ENCODE measurements at places on chromosomes 2 and 18.

DNA sequence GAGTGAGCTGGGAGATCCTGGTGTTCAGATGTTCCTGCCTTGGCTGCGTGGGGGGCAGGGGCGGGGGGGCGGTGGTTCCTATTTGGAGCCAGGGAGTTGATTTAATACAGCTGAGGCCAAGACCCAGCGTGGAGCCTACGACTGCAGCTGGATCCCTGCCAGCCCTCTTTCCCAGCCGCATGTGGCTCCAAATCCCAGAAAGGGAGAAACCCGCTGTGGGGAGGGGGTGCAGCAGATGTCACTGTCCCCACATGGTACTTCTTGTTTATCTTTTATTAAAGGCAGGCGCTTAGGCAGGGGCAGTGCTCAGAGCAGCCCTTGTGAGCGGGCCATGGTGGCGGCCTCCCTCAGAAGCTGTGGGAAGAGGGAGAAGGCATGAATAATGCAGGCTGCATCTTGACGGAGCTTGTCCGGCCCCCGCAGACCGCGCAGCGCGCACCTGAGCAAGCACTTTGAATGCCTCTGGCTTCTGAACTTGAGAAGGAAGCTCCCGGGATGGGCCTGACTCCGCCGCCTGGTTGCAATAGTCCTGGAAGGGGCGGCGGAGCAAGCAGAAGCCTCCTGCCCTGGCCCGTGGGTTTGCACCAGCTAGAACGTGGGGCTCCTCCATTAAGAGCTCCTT is 112.1 kb downstream of the GLI2 start:
- no peak for ATAC-seq

DNA sequence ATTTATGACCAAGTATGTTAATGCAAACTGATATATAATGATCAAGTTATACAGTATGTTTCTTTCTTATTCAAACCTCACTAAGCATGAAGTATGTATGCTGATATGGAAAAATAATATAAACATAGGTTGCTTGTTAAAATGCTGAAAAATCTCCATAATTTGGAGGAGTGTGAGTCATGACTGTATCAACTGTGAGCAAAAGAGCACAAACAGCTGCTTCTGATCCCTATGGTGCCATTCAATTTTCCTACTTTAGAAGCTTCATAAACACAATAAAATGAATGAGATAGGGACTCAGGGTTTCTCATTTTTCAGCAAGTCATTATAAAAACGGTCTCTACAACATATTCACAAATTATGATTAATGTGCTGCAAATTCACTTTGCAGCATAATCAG is 129.9 kb upstream of the TFPI start:
- ATAC-seq = no peak

DNA sequence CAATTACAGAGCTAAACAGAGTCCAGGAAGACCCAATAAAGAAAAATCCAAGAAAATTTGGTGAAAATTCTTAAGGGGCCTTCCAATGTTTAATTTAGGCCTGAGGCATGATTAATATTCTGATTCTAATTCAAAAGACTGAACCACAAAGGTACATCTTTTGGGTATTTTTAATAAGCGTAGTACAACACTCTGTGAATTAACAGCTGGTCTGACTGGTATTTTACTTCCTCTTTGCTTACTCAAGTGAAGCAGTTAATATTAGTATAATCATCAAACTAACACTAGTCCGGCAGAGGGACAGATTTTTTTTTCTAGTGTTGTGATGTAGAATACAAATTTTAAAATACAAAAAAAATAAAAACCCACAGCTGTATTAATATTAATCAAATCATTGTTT is 652.9 kb downstream of the NR4A2 start:
- no peak for ATAC-seq

GRCh38 chr2:15967415-15968279 is 27.3 kb downstream of the MYCN start:
- ATAC-seq = no peak

DNA sequence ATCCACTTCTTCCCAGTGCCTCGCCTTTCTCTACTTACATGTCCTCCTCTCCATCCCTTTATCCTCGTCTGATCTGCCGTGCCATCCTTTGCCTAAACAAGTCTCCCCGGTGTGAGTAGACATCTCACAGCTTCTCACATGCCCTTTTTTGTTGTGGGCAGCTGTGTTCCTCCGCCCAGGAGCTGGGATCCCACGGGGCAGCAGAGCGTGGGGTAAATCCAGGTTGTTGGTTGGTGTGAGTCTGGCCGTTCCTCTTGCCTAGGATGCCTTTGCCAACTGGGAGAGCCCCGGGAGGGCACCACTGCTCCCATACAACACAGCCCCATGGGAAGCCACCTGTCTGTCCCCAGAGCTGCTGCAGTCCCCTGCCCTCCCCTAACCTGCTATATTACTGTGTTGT is 22.4 kb downstream of the SLC30A3 start:
- no peak for ATAC-seq

- no peak for ATAC-seq
These were observed 40.4 kb upstream of the ANKRD62 start for GRCh38 chr18:12053289-12053688.

- no peak for ATAC-seq
These were observed 75.1 kb upstream of the STK39 start for GRCh38 chr2:168322325-168323007.
